Naive thymus-derived CD4-positive, alpha-beta T cell (primary cell): ENCODE measurements at places on chromosomes 5 and 9.

DNA sequence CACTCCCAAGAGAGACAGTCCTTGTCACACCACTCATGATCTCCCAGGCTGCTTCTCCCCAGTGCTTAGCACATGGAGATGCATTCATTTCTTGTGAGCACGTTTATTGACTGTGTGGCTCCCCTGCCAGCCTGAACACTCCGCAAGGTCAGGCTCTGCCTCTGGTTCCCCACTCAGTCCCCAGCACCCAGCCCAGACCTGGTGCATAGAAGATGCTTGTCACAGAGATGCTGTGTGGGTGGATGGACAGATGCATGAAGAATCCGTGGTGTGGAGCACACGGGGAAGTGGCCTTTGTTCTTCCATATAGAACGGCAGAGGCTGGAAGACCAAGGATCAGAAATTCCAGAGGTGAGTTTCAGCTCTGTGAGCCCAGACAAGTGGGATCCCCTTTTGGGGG, 13.8 kb upstream of the CRB2 start:
- H3K27me3 ChIP-seq: no peaks in the 10 kb centered on the region
- no peak overlapping the region for H3K27ac ChIP-seq
- DNase-seq: no peak
- no peak overlapping the region for H3K4me3 ChIP-seq
- no peaks in the 10 kb centered on the region for H3K36me3 ChIP-seq

- H3K27ac ChIP-seq: no peak overlapping the region
- H3K4me3 ChIP-seq: no peak overlapping the region
- no peaks in the 10 kb centered on the region for H3K27me3 ChIP-seq
Measured at GRCh38 chr5:154228696-154229095, 38.2 kb downstream of the GALNT10 start.

GRCh38 chr5:39517800-39518199, 93.0 kb upstream of the DAB2 start:
- no peak for DNase-seq
- H3K36me3 ChIP-seq: no peaks in the 10 kb centered on the region
- H3K27ac ChIP-seq: no peak overlapping the region
- no peaks in the 10 kb centered on the region for H3K4me1 ChIP-seq

GRCh38 chr5:177367981-177368868, 10.5 kb downstream of the RGS14 start:
- H3K27ac ChIP-seq: peak overlapping the region; percentile 22
- no peak for DNase-seq
- no peak overlapping the region for H3K4me3 ChIP-seq
- peaks cover 26% of the 10 kb centered on the region for H3K36me3 ChIP-seq
- H3K27me3 ChIP-seq: no peaks in the 10 kb centered on the region

- no peak overlapping the region for H3K4me3 ChIP-seq
- no peaks in the 10 kb centered on the region for H3K36me3 ChIP-seq
- DNase-seq: no peak
- H3K27ac ChIP-seq: no peak overlapping the region
- no peaks in the 10 kb centered on the region for H3K4me1 ChIP-seq
Measured at GRCh38 chr9:23784962-23785361, 41.1 kb downstream of the ELAVL2 start.

GRCh38 chr9:61673247-61673646, 483.4 kb downstream of the SPATA31A7 start:
- H3K36me3 ChIP-seq: no peaks in the 10 kb centered on the region
- DNase-seq: no peak
- H3K4me3 ChIP-seq: no peak overlapping the region
- no peaks in the 10 kb centered on the region for H3K27me3 ChIP-seq
- no peaks in the 10 kb centered on the region for H3K4me1 ChIP-seq

DNA sequence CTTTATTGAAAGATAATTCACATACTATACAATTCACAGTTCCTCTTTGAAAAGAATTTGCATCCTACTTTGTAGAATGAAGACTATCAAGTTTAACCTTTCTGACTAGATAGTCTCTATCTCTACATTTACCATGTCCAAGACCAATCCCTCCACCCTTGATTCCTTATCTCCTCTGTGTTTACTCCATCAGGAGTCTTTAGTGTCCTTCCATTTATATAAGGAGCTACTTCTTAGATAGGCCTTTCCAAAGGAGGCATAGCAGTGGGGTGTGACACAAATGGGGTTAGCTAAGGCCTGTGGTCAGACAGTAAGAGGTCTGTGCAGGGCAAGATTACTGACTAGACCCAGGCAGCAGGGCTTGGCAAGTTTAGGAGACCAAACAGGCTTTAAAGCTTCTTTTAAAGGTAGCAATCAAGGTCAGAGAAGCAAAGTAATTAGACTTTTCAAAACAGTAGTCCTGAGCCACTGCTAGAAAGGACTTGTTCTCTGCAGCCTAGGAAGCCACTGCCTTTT, 11.1 kb upstream of the DMXL1 start:
- H3K4me1 ChIP-seq: no peaks in the 10 kb centered on the region
- no peak overlapping the region for H3K4me3 ChIP-seq
- H3K27me3 ChIP-seq: no peaks in the 10 kb centered on the region
- H3K27ac ChIP-seq: no peak overlapping the region

GRCh38 chr5:164027738-164028137, 522.3 kb downstream of the MAT2B start:
- H3K4me1 ChIP-seq: no peaks in the 10 kb centered on the region
- H3K27me3 ChIP-seq: no peaks in the 10 kb centered on the region
- H3K36me3 ChIP-seq: no peaks in the 10 kb centered on the region
- H3K4me3 ChIP-seq: no peak overlapping the region
- no peak overlapping the region for H3K27ac ChIP-seq
- no peak for DNase-seq

DNA sequence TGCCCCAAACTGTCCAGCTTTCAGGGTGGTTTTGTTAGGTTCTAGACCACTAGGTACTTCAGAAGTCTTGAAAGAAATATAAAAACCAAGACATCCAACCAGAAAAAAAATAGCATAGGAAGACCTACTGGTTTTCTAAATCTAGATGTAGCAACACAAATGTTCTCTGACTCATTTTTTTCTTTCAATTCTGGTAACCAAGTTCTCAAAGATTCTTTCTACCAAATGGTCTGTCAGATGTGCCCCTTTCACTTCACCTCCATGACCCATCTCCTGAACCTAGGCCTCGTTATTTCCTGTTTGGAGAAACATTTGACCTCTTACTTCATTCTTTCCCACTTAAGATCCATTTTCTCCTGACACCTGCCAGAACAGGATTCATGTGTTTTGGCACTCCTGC, 355.3 kb downstream of the KIAA0825 start:
- no peak for DNase-seq
- no peak overlapping the region for H3K4me3 ChIP-seq
- no peaks in the 10 kb centered on the region for H3K4me1 ChIP-seq

DNA sequence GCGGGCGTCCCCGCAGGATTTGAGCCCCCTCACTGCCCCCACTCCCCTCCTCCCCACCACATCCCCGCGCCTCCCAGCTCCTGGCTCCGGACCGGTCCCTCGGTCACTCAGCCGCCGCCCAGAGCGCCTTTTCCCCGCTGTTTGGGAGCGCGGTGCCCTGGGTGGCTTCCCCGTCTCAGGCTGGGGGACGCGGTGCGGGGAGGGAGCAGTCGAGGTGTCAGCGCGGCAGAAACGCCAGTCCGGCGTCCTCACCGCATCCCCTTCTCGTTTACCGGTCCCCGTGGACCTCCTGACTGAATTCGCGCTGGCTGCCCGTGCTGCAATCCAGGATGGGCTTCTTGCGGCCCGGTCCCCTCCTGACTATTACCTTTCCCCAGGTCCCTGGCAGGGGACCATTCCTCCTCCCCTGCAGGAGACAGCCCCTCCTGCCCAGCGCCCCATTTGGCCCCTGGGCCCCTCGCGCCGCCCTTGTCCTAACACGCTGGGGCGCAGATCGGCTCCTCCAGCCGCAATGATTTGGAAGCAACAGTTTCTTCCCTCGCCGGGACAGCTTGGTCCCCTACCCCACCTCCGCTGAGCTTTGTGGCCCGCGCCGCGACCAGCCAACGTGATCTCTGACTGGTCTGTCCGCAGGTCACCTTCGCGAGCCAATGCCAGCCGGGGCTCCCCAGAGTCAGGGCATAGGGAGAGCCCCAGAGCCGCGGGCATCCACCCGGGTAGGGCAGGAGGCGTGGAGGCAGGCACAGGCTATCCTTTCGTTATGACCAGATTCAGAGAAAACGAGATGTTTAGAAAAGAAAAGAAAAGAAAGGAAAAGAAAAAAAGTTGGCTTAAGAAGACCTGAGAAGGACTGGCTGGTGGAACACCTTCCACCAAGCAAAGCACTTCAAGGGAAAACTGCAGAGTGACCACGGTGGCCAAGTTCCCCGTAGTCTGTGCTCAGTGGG, 1.2 kb downstream of the ANKRD33B start:
- H3K27me3 ChIP-seq: no peaks in the 10 kb centered on the region

DNA sequence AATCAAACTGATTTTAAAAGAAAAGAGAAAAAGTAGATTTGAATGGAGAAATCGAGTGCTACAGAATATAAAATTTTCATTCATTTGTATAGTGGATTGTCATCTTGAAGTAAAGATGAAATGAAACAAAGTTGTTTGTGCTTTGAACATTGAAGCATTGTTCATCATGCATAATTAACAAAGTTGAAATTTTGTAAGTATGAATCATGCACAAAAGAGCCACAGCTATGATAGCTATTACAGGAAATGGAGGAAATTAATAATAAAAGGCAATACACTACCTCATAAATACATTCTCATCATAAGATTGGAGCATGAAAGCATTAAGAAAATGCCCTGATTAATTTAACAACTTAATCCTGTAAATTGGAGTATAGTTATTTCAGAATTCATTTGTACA, 153.4 kb upstream of the TLX3 start:
- no peaks in the 10 kb centered on the region for H3K4me1 ChIP-seq
- H3K27ac ChIP-seq: no peak overlapping the region
- H3K36me3 ChIP-seq: no peaks in the 10 kb centered on the region

- peaks cover 6% of the 10 kb centered on the region for H3K4me1 ChIP-seq
- H3K27ac ChIP-seq: no peak overlapping the region
- H3K27me3 ChIP-seq: no peaks in the 10 kb centered on the region
- H3K36me3 ChIP-seq: no peaks in the 10 kb centered on the region
Measured at GRCh38 chr9:95217936-95218335, 99.6 kb downstream of the FANCC start.

DNA sequence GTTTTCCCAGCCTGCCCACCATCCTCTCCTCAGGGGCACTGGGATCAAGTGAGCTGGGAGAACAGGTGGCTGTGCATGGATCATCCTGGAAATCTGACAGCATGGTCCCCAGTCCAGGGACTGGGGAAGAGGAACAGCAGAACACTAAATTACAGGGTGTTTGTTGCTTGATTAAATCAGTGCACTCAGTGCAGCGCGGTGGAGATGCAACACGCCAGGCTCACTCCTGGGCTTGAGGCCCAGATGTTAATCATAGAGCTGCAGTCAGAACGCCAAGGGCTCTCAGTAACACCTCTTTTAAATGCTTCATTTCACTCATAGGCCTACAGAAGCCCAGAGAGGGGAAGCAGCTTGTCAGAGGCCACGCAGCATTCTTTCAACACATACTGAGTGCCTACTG, 14.2 kb upstream of the LARP1 start:
- no peak for DNase-seq
- H3K27ac ChIP-seq: no peak overlapping the region
- no peaks in the 10 kb centered on the region for H3K27me3 ChIP-seq
- no peaks in the 10 kb centered on the region for H3K4me1 ChIP-seq
- H3K4me3 ChIP-seq: no peak overlapping the region

GRCh38 chr9:74463825-74464224, 33.3 kb upstream of the RORB start:
- no peak overlapping the region for H3K27ac ChIP-seq
- no peaks in the 10 kb centered on the region for H3K4me1 ChIP-seq
- H3K4me3 ChIP-seq: no peak overlapping the region
- H3K27me3 ChIP-seq: no peaks in the 10 kb centered on the region
- H3K36me3 ChIP-seq: no peaks in the 10 kb centered on the region

DNA sequence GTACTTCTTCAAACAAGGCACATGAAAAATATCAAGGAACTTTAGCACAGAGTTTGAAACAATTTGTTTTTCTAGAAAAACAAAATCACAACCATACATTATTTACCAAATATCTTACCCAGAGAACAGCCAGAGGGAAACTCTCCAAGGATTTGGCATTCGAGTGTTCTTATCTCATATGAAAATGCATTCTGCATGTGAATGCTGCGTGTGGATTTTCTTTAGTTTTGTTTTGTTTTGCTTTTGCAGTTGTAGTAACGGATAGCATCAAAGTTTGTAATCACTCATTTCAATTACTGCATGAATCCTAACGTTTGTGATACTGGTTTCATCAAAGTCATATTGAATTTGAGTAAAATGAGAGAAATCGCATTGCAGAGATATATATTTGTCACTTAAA, 28.0 kb downstream of the ADAMTSL1 start:
- no peaks in the 10 kb centered on the region for H3K36me3 ChIP-seq
- no peaks in the 10 kb centered on the region for H3K4me1 ChIP-seq
- H3K27me3 ChIP-seq: no peaks in the 10 kb centered on the region
- no peak for DNase-seq

- no peak within 1 kb of the TSS for H3K27ac ChIP-seq
- peak; percentile 21 for DNase-seq
- no peaks in the 10 kb centered on the region for H3K27me3 ChIP-seq
- H3K36me3 ChIP-seq: no peaks in the 10 kb centered on the region
Measured at GRCh38 chr5:149581192-149581861, at the start of gene ARHGEF37. Gene ARHGEF37, plus strand, starts transcription at chr5:149581498. Its CDS starts 16,272 bp downstream, at chr5:149597770.

- no peak for DNase-seq
- H3K4me3 ChIP-seq: no peak overlapping the region
- no peaks in the 10 kb centered on the region for H3K36me3 ChIP-seq
Measured at GRCh38 chr9:102845827-102846371, 149.2 kb upstream of the CYLC2 start.

DNA sequence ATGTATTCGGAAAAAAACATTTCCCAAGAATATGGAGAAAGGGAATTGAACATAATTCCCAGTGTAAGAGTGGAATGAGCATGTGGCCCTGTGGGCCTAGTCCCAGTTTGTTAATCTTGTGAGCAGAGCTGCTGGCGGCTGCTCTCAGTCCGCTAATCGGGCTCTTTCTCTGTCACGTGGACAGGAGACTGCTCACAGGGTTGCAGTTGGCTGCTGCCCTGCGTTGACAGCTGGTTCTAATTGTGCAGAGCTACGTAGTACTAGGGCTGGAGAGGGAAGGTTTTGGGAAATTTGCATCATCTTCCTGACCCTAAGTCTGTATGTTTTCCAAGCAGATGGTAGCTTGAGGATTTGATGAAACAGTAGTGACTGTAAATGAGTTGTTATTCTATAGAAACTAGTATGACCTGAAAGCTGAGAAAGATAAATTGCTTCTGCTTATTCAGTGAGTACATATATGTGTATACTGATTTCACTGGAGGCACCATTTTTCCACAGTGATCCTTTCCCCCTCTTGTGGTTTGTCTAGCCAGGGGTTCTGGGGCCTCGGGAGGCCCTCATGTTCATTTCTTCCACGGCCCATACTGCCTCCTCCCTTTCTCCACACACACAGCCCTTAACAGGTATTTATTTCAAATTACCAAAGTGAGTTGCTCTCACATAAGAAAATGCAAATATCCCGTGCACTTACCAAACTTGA, 100.6 kb downstream of the ANGPTL2 start:
- no peak for DNase-seq
- no peaks in the 10 kb centered on the region for H3K4me1 ChIP-seq
- H3K36me3 ChIP-seq: no peaks in the 10 kb centered on the region
- no peak overlapping the region for H3K4me3 ChIP-seq
- no peak overlapping the region for H3K27ac ChIP-seq
- H3K27me3 ChIP-seq: no peaks in the 10 kb centered on the region

GRCh38 chr9:38234479-38235170, 157.9 kb upstream of the ALDH1B1 start:
- H3K4me3 ChIP-seq: no peak overlapping the region
- H3K4me1 ChIP-seq: no peaks in the 10 kb centered on the region
- H3K36me3 ChIP-seq: no peaks in the 10 kb centered on the region
- DNase-seq: no peak

- H3K4me1 ChIP-seq: peaks cover 62% of the 10 kb centered on the region
- no peak for DNase-seq
- H3K36me3 ChIP-seq: peaks cover under 1% of the 10 kb centered on the region
Measured at GRCh38 chr9:33455945-33456344, 8.6 kb upstream of the AQP3 start.
